ENCODE measurements at places on chromosomes 7 and 10.

DNA sequence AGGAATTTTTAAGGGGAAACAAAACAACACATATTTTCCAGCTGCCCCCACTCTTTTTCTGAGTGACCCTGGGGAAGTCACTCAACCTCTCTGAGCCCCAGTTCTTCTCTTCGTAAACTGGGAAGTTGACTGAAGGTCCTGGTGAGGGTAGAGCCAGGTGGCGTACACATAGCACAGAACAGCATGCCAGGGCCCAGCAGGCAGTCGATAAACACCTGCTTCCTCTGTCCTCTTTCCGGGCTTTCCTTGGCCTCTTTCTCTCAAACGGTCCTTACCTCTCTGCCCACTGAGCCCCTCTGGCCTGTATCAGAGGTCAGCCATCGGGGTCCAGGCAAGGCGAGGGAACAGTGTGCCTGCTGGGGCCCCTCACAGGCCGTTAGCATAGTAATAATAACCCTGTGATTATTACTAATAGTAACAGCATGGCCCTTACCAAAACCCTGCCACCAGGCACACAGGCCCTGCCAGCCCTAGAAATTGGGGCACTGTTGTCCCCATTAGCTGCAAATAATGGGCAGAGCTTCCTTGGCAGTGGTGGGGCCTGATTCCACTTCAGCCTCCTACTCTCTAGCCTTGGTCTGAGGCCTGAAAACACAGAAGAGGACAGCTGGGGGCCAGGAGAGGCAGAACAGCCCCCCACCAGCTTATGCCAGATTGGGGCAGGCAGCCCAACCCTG, 37.3 kb upstream of the SLC29A3 start:
- DNase-seq = no peak

- DNase-seq = no peak
These were observed 198.3 kb upstream of the DKK1 start for GRCh38 chr10:52115823-52116222.

- peak; percentile 56 for DNase-seq
These were observed 548 bp downstream of the AGAP3 start for GRCh38 chr7:151086802-151087244.

- DNase-seq = no peak
These were observed 64.8 kb upstream of the DNAJB6 start for GRCh38 chr7:157271991-157272324.

GRCh38 chr7:150566572-150566971, 618 bp upstream of the GIMAP4 start:
- no peak for DNase-seq

DNA sequence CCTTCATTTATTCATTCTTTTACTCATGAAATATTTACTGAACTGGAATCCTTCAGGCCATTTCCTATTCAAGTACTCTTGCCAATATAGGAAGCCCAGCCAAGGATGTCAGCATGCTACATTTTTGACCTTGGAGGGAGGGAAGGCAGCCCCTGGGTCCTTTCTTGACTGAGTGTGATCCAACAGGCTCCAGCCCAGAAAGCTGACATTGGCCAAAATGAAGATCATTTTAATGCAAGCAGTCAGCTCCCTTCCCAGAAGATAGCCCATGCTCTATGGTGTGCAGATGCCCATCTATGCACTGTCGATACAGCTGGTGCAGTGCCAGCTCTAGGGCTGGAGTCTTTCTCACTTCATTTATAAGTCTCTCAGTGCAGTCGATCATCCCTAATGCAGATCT, 646.0 kb downstream of the KCNMA1 start:
- DNase-seq = no peak

- no peak for DNase-seq
These were observed 4.0 kb downstream of the ITIH2 start for GRCh38 chr10:7707102-7707501.

GRCh38 chr10:130924138-130924819, 387.2 kb downstream of the TCERG1L start:
- DNase-seq = no peak

DNA sequence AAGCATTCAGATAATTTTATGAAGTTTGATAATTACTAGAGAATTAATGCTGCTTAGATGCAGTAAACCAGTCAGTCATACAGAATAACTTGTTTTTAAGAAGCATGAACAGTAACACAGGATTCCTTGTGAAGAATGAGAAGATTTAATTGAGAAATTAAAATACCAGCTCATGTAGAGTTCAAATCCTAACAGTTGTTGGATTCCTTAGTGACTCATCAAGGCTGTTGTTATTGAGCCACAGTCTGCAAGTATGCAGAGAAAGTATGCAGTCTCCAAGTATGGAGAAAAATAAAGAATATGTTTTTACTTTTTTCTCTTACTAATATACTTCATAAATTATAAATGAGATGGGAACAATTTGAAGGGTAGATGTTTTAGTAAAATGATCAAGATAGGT, 30.2 kb upstream of the CYP26C1 start:
- DNase-seq = no peak

- DNase-seq = no peak
These were observed 693 bp downstream of the CREB5 start for GRCh38 chr7:28413011-28413410.

- DNase-seq = no peak
These were observed 77.6 kb downstream of the GALNT11 start for GRCh38 chr7:152103066-152103465.

DNA sequence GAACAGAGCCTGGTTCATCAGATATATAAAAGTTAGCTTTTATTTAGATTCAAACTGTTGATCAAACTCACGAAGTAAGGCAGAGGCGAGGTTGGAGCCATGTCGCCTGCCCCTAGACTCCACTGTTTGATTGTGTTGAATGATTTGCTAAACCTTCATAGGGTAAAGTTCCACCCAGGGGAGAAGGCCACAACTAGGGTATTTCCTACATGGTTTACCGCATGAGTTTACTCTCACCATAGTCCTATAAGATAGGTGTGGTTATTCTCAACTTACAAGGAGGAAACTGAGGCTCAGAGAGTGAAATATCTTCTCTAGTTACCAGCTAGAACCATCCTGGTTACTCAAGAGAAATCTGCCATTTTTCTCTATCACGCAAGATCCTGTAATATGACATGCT, 31.8 kb downstream of the ARHGAP22 start:
- DNase-seq = no peak

GRCh38 chr7:115658223-115658622, 372.3 kb downstream of the TFEC start:
- no peak for DNase-seq

GRCh38 chr7:1810521-1810920, 140.4 kb downstream of the ELFN1 start:
- DNase-seq = no peak

DNA sequence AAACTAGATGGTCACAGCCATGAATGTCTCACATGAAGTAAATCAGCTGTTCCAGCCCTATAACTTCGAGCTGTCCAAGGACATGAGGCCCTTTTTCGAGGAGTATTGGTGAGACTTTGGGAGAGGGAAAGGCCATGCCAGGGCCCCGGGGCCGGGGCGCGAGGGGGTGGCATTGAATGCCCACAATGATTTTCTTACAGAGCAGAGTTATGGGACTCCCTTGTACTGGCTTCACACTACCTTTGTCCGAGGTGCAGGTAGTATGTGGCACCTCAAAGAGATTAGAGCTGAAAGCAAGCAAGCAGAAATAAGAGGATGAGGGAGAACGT, 407 bp downstream of the ELOVL3 start:
- DNase-seq = no peak

GRCh38 chr7:66088861-66089838, 13.5 kb downstream of the ASL start:
- no peak for DNase-seq

DNA sequence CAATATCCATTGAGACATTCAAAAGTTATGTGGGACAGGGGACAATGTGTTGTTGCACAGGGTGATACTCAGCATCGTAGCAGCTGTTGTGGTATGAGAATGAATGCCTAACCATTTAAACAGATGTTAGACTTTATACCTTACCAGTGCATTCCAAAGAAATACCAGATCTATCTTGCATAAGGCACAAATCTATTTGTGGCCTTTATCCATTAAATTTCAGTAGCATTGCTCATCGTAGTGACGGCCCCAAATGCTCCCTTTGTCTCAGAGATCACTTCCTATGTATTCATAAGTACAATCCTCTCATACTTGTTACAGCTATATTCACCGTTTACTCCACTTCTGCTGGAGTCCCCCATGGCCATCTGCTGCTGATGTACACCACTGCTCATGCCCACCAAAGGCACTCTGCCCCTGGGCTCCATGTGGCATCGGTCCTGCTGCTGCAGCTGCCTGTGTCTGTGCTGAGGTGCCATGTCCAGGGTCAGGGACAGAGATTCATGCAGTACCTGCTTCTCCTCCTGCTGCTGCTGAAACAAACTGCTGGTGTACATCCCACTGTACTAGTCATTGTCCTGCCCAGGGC, 96.3 kb downstream of the CPED1 start:
- DNase-seq = no peak

GRCh38 chr7:142383841-142384492, 126.1 kb upstream of the PRSS58 start:
- DNase-seq = peak; percentile 43

GRCh38 chr10:114401195-114401791, 3.0 kb downstream of the AFAP1L2 start:
- DNase-seq = no peak

DNA sequence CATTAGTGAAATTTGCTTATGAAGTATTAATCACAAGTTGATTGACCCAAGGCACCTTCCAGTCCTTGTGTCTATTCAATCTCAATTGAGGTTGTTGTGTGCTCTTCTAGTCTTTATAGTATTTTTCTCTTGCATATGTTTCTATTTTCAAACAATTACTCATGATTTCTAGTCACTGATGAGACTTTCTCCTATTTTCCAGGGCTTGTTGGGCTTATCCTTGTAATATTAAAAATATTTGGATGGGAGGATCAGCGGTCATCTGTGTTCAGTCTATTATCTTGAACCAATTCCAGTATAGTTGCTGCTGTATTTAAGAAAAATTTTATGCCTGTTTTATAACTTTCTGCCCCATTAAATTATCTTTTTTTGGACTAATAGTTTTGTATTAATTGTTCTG, 154.4 kb downstream of the PTEN start:
- no peak for DNase-seq

DNA sequence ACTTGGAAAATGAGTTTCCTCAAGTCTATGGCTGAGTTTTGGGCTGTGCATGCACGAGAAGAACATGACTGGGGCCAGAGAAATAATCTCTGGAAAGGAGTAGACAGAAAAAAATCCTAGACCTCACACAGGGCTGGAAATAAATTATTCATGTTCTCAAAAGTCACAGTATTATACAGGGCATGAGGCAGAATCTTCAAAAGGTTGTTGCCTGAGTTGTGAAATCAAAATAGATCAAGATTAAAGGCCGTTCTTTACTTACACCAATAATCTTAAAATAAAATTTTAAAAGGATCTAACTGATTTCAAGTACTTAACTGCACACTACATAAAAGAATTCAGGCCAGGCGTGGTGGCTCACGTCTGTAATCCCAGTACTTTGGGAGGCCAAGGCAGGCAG, 14.1 kb upstream of the CREM start:
- no peak for DNase-seq

DNA sequence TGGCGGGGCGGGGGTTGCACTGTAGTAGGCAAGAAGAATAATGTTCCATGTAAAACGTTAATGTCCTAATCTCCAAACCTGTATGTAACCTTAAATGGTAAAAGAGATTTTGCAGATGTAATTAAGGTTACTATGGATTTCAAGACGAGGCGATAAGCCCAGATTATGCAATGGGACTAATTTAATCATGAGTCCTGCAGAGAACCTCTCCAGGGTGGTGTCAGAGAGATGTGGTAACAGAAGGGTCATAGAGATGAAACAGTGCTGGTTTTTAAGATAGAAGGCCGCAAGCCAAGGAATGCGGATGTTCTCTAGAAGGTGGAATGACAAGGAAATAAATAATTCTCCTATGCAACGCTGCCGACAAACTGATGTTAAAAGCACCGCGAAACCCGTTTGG, 57.1 kb downstream of the UBE3C start:
- no peak for DNase-seq

DNA sequence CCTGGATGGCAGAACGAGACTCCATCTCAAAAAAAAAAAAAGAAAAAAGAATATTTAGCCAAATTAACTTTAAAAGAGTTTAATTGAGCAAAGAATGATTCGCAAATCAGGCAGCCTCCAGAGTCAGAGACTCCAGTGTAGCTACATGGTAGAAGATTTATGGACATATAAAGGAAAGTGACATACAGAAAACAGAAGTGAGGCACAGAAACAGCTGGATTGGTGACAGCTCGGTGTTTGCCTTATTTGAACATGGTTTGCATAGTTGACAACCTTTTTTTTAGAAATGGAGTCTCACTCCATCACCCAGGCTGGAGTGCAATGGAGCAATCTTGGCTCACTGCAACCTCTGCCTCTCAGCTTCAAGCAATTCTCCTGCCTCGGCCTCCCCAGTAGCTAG, 35.2 kb upstream of the TNS3 start:
- no peak for DNase-seq

- DNase-seq = no peak
These were observed 37.2 kb downstream of the VOPP1 start for GRCh38 chr7:55534916-55535590.

- no peak for DNase-seq
These were observed 15.1 kb upstream of the ATE1 start for GRCh38 chr10:121942749-121943416.

DNA sequence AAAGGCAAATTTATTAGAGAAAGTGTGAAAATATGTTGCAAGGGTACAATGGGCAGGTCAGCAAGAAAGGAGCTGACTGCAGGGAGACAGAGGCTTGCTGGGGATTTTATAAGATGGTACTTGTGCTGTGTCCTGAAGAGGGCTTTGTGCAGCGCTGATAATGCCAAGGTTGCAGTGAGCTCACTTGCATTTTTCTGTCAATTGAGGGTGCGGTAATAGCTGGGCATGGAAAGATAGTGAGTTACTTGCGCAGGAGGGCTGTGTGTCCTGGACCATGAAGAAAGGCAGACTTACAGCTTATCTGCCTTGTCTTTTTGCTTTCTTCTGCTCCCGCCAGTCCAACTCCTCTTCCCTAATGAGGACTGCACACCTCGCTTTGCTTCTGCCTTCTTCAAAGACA, 12.5 kb downstream of the CDC123 start:
- DNase-seq = no peak

DNA sequence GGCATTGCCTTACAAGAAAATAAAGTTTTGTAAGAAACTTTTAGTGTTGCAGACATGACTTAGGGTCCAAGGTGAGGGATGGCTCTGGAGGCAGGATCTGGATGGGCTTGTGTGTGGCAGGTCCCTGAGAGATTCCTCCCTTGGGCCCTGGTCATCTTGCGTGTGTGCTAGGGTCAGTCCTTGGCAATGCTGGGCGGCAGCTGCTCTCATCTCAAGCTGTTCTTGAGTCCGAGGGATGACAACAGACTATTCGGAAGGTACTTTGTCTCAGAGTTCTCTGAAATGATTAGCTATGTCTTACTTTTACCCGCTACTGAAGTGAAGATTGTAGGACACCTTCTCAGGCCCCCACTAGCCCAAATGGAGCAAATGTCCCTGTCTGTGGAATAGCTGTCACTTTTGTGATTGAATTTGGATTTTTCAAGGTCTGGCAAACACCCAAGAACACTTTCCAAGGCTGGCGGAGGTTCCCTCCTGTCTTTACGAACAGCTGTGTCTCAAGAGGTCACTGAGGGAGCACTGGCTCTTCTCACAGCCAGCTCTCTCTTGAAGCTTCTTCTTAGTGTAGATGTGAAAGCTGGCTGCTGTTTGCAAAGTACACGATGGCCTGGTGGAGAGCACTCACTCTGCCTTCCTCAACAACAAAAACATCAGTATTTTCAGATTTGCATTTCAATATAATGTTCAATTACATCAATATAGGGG, 253.6 kb downstream of the STK31 start:
- no peak for DNase-seq
